ENCODE measurements at places on chromosomes 6 and 20.

- no peak for DNase-seq
Observed at GRCh38 chr6:39599341-39599740, 125.9 kb downstream of the KIF6 start.

- no peak for DNase-seq
Observed at GRCh38 chr6:38852215-38852614, 137.1 kb downstream of the DNAH8 start.

DNA sequence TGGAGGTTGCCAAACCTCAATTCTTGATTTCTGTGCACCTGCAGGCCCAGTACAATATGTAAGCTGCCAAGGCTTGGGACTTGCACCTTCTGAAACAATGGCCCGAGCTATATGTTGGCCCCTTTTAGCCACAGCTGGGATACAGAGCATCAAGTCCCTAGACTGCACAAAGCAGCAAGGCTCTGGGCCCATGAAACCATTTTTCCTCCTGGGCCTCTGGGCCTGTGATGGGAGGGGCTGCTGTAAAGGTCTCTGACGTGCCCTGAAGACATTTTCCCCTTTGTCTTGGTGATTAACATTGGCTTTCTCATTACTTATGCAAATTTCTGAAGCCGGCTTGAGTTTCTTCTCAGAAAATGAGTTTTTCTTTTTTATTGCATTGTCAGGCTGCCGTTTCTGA, 40.5 kb upstream of the SLC35F1 start:
- no peak for DNase-seq

DNA sequence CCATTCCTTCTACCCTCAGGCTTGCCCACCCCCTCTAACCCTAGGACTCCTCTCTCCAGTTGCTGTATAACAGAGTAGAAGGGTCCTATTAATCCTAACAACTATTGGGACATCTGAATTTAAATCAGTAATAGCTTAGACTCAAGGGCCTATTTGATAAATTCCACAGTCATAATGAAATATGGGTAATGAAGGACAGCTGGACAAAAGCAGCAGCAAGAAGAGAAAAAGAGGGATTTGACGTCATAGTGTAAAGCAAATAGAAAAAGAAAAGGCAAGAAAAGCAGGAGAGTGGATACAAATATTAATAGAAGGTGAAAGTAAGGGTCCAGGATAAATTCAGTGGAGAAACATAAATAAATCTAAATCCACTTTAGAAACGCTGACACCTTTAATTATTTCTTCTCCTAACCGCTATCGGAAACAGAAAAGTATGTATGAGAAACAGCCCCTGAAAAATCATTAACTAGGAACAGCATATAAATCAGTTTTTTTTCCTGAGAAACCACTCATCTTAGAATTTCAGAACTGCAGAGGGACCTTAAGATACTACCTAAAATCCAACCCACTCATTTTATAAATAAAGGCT, 12.8 kb downstream of the FKBP5 start:
- no peak for DNase-seq

GRCh38 chr20:48457193-48458002, 370.4 kb downstream of the PREX1 start:
- DNase-seq: no peak

DNA sequence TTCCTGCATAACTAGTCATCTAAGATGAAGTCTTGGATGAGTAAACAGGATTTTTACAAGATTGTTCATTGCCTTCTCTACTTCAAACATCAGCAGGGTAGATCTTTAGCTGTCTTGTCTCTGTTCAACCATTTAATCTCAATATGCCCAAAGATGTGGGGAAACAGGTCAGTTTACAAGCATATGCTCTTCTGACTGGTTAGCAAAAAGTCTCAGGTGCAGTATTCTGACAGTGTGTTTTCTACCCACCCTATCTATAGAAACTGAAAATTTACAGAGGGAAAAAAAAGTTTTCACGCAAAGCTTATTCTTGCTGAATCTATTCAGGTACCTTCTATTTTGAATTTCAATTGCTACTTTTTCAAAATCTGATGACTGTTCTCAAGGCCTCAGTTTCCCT, 29.0 kb downstream of the MAP3K5 start:
- DNase-seq: no peak

DNA sequence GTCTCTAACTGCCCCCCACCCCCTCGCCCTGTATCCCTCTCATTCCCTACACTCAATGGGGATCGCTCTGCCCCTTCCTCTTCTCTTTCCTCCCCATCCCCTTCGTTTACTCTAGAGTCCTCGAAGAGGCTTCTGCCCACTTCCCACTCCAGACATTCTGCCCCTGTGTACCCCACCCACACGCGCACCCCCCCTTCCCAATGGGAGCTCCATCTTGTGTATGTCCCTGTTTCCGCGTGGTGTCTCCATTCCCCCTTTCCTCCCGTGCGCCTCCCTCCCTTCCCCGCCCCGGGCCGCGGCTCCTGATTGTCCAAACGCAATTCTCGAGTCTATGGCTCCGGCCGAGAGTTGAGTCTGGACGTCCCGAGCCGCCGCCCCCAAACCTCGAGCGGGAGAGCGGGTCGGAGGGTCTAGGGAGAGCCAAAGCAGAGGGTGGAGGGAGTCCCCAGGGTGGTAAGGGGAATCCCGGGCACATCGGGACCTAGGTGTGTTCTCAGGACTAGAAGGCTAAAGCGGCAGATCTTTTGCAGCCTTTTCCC, 679 bp upstream of the RING1 start:
- peak; percentile 33 for DNase-seq

- no peak for DNase-seq
Observed at GRCh38 chr6:108106261-108106660, 31.7 kb upstream of the OSTM1 start.

DNA sequence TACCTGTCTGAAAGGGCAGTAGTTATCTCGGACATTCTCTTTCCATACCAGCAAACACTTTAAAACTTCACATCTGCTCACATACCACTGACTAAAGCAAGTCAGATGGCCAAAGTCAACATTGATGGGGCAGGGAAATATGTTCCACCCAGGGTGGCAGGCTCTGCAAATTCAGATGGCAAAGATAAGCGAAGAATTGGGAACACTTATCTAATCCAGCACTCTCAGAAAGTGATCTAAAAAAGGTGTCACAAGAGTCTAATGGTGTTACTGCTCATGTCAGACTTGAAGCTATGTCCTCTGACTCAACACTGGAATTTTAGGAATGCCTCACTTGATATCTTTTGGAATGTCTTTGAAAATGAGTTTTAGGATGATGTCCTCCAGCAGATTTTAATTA, 1086.2 kb downstream of the KIF16B start:
- no peak for DNase-seq

GRCh38 chr6:127188744-127189143, 70.3 kb downstream of the RSPO3 start:
- DNase-seq: no peak

- no peak for DNase-seq
Observed at GRCh38 chr20:25315418-25316210, 67.7 kb downstream of the PYGB start.

DNA sequence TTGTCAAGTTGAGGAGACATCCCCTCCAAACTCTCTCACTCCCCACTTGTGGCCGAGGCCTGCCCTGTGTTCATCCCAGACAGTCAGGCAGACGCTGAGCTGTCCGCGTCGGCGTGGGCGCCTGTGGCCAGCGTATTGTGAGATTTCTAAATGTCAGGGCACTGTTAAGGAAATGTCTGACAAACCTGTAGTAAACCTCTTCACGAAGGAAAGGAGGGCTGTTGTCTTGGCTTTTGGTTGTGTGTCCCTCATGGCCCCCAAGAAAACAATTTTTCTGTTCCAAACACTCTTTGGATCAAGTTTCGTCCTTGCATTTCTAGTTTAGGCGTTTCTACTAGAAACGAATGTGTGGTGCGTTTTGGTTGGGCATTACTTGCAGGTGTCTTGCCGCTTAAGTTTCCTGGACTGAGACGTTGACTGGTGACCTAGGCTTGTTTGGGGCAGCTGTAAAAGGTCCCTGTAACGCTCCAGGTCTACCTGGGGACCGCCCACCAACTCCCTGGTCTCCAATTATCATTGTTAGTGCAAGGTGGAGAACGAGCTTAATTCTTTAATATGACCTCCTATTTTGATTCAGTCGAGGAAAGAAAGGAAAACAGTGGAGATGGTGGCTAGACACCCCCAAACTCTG, 8.7 kb upstream of the POU3F2 start:
- DNase-seq: no peak

GRCh38 chr20:17317341-17317740, 90.5 kb downstream of the PCSK2 start:
- DNase-seq: no peak

GRCh38 chr20:40471261-40471629, 217.8 kb downstream of the MAFB start:
- DNase-seq: no peak

Measured in GM06990 (cell line).